RPMI7951 (cell line): ENCODE measurements at places on chromosomes 7 and 10. TPM values are rescaled to one million over a fixed set of nuclear protein-coding genes. Genes with fewer than 3 reads are reported as not detected.

- peak; percentile 49 for DNase-seq
These were observed 9.0 kb upstream of the GNA12 start for GRCh38 chr7:2853147-2853546.

UCMA gene
- total RNA-seq = not detected in 2 replicates

DNA sequence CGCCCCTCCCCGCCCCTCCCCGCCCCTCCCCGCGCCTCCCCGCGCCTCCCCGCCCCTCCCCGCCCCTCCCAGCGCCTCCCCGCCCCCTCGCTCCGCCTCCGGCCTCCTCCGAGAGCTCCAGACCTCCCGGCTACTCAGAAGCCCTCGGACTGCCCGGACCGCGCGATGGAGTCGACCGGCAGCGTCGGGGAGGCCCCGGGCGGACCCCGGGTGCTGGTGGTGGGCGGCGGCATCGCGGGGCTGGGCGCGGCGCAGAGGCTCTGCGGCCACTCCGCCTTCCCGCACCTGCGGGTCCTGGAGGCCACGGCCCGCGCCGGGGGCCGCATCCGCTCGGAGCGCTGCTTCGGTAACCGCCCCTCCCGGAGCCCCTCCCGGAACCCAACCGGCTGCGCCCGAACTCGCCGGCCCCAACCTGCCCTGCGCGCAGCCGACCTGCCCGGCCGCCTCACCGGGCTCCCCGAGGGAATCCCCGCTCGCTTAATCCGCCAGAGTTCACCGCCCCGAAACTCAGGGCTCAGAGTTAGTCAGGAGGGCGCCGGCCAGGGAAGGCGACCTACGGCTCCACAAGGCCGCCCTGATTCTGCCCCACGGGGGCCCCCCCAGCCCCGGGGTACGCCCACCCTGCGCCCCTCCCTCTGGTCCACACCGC lies at the start of gene PAOX:
Gene PAOX (plus strand): TSS at position 111 of the 649 bp plus-strand sequence. CDS start 55 bp downstream, at position 166.
- peak; percentile 54 for DNase-seq

DNA sequence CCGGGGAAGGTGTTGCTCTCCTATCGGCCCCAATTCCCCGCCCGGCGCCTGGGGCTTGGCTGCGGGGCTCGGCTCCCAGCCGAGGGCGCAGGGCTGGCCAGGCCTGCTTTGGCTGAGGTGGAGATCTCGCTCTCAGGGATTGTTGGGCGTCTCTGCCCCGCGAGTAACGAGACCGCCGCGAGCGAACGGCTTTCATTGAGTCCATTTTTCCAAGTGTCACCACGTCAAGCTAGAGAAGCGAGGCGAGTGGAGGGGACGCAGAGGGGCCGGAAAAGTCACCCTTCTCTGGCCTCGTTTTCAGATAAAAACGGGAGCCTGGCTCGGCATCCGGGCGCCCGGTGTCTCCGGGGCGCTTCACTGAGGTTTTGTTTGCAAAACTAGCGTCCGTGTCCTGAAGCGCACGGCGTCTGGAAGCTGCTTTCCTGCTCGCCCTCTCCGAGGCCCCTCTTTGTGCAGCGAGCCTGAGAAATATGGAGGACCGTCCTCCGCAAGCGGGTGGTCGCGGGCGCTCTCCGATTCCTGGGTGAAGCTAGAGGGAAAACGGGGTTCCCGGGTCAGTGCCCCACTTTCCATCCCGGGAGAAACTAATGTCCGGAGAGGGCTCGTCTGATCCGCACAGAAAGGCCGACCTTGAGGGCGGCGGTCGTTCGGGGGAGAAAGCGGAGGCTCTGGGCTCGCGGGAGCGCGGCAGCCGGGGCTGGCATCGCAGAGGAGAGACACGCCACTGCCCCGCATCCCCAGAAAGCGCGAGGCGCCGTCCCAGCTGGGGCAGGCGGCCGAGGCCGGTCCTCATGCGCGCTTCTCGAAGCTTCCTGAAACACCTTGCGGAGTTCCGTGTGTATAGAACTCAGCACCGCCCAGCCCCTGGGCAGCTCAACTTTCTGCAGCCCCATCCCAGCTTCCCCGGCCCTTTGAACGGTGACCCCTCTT lies 3.5 kb upstream of the EN2 start:
- no peak for DNase-seq

DNA sequence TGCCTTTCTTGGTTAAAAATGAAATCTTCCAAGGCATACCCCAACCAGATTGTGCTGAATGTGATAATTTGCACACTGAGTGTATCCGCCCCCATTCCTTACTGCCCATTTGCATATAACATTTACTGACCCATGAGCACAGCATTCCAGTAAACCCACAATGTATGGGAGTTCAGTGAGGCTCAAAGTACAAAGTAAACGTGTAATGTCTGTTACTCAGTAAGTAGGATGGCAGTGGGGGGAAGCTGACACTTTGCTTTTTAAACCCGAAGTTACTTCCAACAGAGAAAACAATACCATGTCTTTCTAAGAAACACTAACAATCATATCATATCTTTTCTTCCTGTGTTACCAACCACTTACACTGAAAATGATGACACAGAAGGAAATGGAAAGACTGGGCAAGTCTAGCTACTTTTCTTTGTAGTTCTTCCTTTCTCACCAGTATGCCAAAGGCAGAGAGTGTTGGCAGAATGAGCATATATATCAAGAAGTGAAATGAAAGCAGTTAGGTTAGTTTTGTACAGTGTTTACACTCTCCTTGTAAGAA lies 27.1 kb upstream of the SOSTDC1 start:
- peak; percentile 55 for DNase-seq

MYH16 gene
- 1.1 and 1.2 TPM in 2 replicates for total RNA-seq

- no peak for DNase-seq
These were observed 150.2 kb downstream of the HTR7 start for GRCh38 chr10:90707657-90708056.

WDR86 gene
- total RNA-seq = not detected in 2 replicates

DNA sequence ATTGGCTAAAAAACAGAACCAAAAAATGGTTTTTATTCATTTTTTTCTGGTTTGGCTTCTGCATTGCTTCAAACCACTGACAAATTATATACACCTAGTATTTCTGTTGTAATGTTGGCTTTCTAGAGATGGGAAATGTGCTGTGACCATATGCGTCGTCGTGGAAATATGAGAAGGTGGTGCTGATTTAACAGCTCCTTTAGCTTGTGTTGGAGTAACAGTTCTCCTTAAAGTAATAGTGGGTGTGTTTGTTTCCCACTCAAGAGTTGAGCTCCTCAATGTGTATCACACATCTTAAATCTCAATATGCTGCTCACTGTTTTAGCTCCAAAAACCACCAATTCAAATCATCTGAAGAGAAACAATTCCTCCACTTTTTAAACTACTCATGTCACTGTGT lies 196.4 kb downstream of the LHFPL3 start:
- no peak for DNase-seq

DNA sequence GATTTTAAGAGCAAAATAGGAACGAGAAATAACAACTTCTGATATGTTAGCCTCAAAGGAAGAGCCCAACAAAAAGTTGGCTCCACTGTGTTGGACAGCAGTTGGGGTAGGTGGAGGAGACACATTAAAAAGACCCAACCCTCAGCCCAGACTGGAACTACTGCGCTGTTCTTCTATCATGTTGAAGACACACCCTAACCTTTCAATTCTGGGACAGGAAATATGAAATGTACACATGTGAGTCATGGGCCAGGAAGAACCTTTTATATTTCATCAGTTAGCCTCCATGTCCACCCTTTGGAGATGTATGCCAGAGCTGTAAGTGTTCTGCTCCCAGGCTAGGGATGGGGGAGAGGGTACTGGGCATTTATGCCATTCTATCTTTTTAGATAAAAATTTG lies 22.1 kb downstream of the CLDN12 start:
- no peak for DNase-seq

DNA sequence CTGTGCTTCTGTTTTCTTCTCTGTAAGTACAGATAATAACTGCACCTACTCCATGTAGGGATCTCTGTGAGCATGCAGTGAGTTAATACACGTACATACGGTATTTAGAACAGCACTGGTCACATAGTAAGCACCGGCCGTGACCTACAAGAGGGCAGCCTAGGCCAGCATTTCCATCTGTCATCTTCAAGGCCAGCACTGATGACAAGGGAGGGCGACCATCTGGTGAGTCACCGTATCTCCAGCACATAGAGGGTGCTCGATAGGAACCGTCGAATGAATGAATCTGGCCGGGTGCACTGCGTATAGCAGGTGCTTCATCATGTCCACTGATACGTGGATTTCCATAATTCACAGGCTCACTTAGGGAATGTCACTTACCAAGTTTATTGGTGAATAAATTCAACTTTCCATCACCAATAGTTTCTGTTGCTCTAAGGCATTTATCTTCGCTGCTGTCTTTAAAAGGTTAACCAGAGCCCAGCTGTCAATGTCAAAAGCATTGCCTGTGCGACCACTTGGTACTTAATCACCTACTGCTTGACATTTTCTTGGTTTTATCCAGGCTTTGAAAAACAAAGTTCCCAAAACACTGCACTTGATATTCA lies 8.3 kb downstream of the NOD1 start:
- DNase-seq = no peak

DNA sequence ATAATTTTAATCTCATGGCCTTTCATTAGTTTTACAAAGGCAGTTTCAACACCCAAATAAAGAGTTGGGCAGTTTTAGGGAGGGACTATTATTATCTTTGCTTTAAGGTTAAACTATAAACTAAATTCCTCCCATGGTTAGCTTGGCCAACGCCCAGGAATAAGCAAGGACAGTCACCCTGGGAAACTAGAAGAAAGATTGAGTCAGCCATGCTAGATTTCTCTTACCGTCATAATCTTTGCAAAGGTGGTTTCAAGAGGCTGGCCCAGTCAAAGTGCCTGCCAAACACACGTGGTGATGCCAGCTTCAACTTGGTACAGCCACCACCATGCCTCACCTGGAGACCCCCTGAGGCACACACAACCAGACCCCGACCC lies 317.4 kb upstream of the SP8 start:
- DNase-seq = no peak

LBX1 gene
- total RNA-seq = not detected in 2 replicates

PIP gene
- total RNA-seq = not detected in 2 replicates

ADGRA1 gene
- not detected in 2 replicates for total RNA-seq
